Subcutaneous preadipocyte (primary cell): ENCODE measurements at places on chromosomes 11 and 22. TPM values are rescaled to one million over a fixed set of nuclear protein-coding genes. Genes with fewer than 3 reads are reported as not detected.

DDIAS gene
- total RNA-seq: 3.3 and 8.0 TPM in 2 replicates

MAP6 gene
- total RNA-seq: 0.73 and 0.98 TPM in 2 replicates

OR5J2 gene
- total RNA-seq: not detected in 2 replicates

SAA4 gene
- not detected in 2 replicates for total RNA-seq

MS4A1 gene
- total RNA-seq: not detected in 2 replicates

BIK gene
- total RNA-seq: under 0.01 TPM in 1 of 2 replicates, not detected in the other
